ENCODE measurements at places on chromosomes 11 and 22.
A peak's percentile ranks its signal among the peaks of the same experiment; 100 is the strongest.

DNA sequence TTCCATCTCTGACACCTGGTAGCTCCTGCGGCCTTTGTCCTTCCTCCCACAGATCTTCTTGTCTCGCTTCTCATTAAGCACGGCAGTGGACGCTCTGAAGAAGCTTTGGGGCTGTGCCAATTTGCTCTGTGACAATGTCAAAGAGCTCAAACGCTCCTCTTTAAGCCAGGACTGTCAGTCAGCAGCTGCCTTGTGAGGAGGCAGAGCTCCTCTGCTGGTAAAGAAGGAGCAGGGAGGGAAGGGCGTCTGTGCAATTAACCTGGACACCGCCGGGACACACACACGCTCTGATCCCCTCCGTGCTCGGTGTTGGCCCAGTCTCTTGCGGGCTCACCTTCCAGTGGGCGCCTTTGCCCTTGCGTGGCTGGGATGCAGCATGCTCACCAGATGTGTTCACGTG, 373.9 kb downstream of the BRD1 start:
- no peak for DNase-seq

DNA sequence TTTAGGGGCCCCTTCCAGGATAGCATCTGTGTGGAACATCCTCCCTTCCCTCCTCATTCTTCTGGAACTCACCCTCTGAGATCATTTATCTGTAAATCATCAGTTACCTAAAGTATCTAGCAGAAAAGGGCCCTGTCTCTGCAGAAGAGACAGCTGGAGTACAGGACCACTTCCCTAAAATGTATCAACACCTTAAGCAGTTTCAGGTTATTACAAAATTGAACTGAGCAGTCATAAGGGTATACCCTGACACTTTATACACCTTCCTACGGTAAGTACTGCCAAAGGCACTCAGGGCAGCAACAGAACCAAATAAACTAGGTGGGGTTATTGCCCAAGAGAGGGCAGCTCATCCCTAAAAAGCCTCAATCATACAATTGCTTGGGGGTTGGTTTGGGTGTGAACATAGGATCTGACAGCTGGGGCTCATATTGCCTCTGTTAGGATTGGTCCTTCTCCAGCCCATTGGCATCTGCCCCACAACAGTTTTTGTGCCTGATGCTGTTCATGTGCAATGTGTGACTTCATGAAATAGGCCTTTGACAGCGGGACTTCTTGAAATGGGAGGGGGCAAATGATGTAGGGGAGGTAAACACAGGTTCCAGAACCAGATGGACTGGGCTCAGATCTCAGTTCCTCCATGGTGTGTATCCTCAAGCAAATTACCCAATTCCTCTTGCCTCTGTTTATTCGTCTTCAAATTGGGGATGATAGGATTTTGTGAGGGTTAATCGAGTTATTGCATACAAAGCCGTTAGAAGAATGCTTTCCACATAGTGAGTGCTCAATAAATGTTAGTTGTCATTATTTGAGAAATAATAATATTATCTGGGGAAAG, 2.9 kb downstream of the POU2AF3 start:
- DNase-seq: no peak

- no peak for DNase-seq
Observed at GRCh38 chr11:37109286-37109585, 511.2 kb upstream of the RAG2 start.

DNA sequence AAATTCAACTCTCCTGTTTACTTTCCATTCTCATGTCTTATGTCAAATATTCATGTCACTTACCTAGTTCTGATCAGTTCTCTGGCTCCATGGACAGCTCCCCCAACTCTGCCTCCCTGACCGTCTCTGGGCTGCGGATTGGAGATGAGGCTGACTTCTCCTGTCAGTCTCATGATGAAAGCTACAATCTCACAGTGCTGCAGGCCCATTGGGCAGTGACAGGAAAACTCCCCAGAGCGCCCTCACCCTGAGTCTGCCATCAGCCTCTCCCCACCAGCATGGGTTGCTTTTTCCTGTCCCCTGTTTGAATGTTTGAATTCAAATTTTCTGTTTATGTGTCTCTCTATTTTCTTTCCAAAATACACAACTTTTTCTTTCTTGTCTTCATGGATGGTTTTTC, 63.8 kb upstream of the TOP3B start:
- DNase-seq: no peak

GRCh38 chr11:107592813-107593212, 1.9 kb downstream of the ELMOD1 start:
- DNase-seq: no peak

GRCh38 chr11:64667154-64667745, 55.7 kb downstream of the NRXN2 start:
- DNase-seq: no peak

DNA sequence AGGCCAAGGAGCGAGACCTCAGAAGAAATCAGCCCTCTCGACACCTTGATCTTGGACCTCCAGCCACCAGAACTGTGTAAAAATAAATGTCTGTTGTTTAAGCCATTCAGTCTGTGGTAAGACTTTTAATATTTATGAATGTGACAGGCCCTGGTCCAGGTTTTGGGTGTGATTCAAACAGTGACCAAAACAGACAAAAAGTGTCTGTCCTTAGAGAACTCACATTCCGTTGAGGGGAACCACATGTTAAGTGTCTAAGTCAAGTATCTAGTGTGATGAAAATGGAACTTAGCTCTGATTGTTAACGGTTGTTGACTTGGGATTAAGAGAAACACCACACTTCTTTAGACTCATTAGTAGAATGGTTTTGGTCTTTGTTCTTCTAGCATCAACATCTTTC, 22.2 kb downstream of the ATXN10 start:
- DNase-seq: no peak

DNA sequence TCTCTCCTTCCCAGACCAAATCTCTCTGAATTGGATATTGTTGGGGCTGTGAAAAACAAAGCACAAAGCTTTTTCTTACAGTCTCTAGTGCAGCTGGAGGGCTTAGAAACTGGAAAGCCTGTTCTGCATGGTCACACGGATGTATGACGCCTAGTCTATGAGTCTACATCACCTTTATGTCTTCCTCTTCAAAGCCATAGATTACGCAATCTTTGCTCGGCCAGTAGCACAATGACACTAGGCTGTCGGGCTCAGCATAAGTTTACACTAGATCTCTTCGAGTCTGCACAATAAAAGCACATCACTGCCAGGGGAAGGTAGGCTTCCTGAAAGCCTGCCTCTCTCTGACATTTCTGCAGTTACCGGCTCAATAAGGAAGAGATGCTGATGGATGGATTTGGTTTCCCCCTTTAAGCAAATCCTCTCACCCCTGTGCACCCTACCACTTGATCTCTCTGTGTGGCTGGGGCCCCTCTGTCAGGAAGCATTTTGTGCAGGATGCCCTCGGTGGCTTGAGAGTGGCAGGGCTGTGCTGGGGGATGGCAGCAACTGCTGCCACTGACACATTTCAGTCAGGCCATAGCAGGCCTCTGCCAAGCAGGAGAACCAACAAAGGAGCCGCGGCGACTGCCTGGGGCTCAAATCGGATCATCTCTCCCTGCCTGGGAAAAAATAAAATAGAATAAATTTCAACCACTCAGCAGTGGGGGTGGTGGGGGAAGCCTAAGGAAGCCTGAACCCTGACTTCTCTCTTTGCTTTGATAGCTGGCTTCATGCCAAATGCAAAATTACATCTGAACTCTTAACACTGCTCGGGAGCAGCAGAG, 1272.8 kb downstream of the LRRC4C start:
- no peak for DNase-seq

GRCh38 chr11:1204381-1205101, 18.3 kb upstream of the MUC5B start:
- DNase-seq: no peak

DNA sequence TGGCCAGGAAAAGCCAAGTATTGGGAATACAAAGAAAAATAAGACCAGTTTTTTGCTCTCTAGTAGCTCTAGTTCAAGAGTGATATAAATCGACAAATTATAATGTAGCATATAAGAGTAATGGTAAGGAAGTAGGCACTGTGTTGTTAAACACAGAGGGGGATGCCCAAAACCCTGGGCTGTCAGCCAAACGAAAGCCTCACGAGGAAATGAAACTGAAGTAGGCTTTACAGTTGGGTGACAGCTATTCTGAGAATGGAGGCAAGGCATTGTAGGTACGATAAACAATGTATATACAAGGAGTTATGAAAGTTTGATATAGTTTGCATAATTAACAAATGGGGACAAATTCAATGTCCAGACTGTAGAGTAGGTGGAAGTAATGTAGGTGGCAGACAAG, 176.4 kb downstream of the FAM181B start:
- no peak for DNase-seq

GRCh38 chr11:61956191-61957020, 6.3 kb downstream of the BEST1 start:
- DNase-seq: peak; percentile 7

GRCh38 chr11:83157594-83158356, 844 bp downstream of the PCF11 start:
- peak; percentile 48 for DNase-seq

DNA sequence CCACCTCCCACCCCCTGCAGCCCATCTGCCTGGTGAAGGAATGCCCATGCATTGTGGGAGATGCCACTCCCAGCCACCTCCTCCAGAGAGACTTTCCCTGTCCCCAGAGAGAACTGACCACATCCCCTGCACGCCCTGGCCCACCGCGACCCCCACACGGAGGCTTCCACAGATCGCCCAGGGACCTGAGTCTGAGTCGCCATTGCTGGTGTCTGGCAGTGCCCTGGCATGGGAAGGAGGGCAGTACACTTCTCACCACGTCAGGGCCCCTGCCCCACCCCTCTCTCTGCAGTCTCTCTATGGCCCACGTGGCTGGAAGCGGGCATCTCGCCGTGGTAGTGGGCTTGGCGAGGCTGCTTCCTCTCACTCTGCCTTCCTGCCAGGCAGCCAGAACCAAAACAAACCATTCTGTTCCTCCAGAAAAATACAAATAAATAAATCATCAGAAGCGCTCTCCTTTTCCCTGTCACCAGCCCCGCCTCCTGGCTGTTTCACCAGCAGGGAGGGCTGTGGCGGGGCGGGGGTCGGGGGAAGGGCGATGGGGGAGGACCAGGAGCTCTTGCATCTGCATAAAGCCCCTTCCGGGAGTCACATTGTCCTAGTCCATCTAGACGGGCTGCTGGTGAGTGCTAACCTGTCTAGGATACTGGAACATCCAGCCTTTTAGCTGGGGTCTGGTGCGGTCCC, 20.9 kb downstream of the SHISAL1 start:
- no peak for DNase-seq

DNA sequence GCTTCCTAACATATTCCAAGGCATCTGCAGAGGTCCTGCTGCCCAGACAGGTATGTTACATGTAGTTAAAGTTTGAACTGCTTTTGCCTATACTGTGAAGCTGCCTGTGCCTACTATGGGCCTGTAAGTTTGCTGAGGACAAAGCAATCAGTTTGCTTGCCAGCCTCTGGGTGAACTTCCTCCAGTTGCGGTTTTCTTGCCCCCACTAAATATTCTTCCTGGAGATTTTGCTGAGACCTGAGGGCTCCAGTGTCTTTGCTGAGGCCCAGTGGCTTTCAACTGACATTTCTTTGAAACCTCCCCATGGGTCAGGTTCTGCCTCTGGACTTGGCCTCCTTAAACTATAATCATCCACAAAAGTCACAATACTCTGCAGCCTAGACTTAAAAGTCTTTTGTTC, 29.6 kb upstream of the MMP20 start:
- no peak for DNase-seq

DNA sequence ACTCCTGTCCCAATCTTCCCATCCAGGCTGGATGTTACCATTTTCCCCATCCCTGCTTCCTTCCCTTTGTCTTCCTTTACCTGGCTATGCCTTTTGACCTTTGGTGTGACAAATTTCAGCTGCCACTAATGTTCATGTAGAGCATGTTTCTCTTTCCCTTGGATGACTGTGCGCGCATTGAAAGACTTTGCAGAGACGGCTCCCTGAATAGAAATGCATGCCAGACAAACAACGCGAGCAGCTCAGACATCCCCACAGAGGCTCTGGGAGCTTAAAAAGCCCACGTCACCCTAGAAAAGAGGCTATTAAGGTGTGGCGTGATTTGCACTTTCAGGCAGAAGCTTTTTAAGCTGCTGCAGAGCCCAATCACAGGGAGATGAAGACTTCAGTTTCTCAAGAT, 202.0 kb downstream of the NTM start:
- DNase-seq: no peak

- DNase-seq: no peak
Observed at GRCh38 chr22:42335839-42336378, 65.5 kb upstream of the TCF20 start.

DNA sequence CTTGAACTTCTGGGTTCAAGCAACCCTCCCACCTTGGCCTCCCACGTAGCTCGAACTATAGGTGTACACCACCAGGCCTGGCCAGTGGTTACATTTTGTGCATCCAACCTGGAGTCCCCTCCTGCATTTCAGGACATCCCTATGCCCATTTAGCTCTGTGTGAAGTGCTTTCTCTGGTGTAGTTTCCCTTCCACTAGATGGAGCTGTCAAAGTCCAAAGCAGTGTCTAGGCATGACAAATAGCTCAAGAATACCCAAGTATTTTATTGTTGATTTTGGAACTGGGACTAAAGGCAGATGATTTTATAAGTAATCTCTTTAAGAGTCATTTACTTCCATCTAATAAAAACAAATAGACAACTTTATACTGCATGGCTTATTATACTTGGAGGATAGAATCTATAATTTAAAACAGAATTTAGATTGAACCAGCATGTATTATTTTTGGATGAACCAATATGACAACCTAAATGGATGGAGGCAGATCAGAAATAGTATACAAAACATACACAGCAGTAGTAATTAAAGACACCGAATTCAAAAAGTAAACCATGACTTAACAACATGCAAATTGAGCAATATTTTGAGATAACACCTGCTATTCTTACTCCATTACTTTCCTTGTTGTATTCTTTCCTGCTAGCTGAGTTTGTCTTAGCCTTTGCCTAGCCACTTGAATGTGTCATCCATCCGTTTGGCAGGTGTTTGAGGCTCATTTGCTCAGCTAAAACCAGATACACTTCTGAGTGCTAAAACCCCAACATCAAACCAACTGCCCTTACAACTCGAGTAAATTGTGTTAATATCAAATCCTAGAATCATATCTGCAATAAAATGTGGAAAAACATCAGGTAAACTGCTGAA, 37.7 kb downstream of the EIF4ENIF1 start:
- peak; percentile 3 for DNase-seq

DNA sequence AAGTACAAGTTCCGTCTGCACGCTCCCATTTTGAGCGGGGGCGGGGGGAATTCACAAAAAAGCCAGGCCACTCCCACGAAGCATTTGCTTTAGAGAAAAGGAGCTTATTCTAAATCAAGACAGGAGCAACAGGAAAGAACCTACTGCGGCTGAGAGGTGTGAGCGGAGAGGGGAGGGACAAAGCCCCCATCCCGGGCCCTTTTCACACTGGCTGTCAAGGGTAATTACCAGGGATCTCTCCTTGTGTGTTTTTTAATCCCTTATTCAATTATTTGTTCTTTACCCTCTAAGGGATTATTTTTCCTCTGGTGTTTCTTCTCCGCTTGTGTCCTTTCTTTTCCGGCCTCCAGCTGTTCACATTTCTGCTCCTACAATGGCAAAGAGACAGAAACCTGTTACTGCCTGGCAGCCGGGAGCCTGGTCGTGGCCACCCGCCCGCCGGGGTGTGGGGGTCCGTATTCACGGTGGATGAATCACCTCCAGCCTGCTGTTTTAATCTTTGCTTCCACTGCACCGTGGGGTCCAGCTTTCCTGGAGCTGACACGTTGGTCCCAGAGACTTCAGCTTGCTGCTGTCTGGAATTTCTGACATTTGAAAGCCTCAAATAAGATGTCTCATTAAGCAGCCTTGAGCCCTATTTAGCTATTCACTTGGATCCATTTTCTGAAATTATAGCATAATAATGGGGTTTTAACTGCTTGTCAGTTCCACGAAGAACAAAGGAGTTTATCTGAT, 61.4 kb upstream of the FADD start:
- no peak for DNase-seq

GRCh38 chr22:23533771-23534191, 46.3 kb downstream of the IGLL1 start:
- no peak for DNase-seq
